ENCODE measurements at places on chromosomes 11 and 22. TPM values are rescaled to one million over a fixed set of nuclear protein-coding genes. Genes with fewer than 3 reads are reported as not detected.

Gene DAGLA
- 0.81 TPM for polyA plus RNA-seq

Gene MYRF
- polyA plus RNA-seq, result 0.61 TPM

Gene C1QTNF5
- 25.9 TPM for polyA plus RNA-seq

Gene ZP1
- polyA plus RNA-seq, result 0.48 TPM

Gene KRTAP5-9
- 0.18 TPM for polyA plus RNA-seq

Gene CPT1B
- polyA plus RNA-seq, result 76.1 TPM

Gene LUZP2
- polyA plus RNA-seq, result 13.4 TPM
